ENCODE measurements at places on chromosomes 12 and 14. TPM values are rescaled to one million over a fixed set of nuclear protein-coding genes. Genes with fewer than 3 reads are reported as not detected.

DNA sequence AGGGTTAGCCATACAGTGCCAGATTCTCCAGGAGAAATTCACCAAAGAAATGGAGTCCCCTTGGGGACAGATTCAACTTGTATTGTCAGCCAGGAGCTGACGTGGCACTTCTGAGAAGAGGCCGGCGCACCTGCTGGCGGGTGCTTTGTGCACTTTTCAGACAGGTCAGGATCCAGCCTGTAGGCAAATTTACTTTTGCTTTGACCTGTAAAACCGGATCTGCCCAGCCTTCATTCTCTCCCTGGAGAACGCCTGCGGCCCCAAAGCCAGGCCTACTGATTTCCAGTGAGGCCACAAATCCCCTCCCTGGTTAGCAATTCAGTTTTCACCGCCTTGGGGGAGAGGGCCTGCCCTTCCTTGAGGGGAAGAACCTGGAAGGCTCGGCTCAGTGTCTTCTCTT lies 17.4 kb downstream of the P2RX4 start:
- no peak for DNase-seq

- no peak for DNase-seq
Measured at GRCh38 chr12:27680619-27681018, 15.6 kb upstream of the REP15 start.

DNA sequence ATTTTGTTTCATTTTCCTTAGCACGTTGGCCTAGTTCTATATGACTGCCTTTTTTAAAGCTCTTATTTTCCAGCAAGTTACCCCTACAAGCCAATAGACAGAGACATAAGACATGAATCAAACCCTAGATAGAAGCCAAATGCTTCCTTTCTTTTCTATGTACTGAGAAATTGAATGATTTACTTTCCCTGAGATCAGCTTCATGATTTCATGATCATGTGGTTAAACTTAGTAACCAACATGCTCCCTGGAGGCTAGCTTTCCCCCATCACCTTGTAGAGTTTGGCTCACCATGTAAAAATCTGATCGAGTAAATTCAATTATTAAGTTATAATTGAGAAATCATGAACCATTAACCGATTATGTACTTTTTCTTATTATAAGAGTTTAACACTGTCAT lies 148.1 kb upstream of the LRIG3 start:
- DNase-seq, result no peak

GRCh38 chr14:92586963-92587699 lies 73.5 kb downstream of the RIN3 start:
- DNase-seq, result no peak

GRCh38 chr12:47545938-47546609 lies 159.8 kb downstream of the RPAP3 start:
- DNase-seq, result no peak

GRCh38 chr14:77804592-77804991 lies 4.7 kb downstream of the ADCK1 start:
- DNase-seq, result no peak

- DNase-seq, result no peak
Measured at GRCh38 chr14:39175445-39176262, 600 bp downstream of the PNN start.

DNA sequence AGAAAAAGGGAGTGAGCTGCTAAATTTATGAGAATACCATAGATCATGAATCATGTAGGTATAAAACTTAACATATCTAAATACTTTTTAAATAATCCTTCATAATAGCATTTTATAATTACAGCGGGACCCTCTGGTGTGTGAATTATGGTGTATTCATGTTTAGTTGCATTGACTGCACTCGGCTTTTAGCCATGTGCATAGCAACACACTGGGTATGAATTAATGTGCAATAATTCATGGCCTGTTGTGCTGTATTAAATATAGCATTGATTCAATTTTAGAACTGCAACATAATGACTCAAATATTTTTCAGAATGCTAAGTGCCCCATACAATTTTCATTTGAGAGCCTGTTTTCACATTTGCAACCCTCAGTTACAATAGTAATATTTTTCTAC lies 249.6 kb upstream of the G2E3 start:
- no peak for DNase-seq

DNA sequence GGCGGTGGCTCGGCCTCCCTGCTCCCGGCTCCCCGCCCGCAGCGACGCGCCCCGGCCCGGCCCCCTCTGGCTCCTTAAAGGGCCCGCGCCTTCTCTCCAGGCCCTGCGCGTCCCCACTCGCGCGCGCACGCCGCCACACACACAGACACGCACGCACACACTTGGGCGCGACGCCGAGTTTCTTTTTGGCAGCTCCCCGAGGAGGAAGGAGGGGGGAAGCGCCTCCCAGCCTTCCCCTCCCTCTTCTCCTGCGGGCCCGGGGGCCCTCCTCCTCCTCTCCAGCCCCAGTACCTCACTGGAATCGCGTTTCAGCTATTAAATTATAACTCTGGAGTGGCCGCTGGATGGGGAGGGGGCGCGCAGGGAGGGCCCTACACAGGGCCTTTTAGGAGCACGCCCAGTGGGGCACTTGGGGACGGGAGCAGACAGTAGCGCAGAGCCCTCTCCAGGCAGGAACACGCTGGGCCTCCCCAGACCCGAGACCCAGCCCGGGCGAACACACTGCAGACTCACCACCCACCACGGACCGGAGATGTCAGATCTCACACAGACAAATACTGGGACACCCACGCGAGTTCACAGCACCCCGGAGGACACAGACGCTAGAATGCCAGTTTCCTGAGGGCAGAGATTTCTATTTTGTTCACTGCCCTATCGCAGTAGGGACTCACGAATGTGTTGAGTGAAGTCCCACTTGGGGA lies 411 bp upstream of the NCOR2 start:
- peak; percentile 96 for DNase-seq

GRCh38 chr12:121240484-121241101 lies 30.7 kb downstream of the P2RX4 start:
- peak; percentile 90 for DNase-seq

DNA sequence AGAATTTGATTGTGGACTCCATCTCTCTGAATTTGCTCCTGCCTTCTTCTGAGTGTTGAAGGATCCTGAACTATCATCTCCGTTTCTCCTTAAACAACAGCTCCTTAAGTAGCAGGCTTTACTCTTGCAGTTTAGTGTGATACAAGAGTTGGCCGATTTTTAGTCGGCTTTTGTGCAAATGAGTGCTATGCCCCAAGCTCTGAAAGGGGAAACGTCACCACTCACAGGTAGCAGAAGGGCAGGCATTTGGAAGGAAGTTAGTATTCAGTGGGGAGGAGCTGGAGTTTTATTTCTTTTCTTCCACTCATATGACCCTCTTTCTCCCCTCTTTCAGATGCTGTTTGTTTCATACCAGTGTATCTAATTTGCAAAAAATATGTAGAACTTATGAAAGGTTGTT lies 36.5 kb upstream of the LRRC10 start:
- no peak for DNase-seq

GRCh38 chr14:53885136-53885640 lies 71.4 kb downstream of the BMP4 start:
- DNase-seq, result no peak

GRCh38 chr12:34392741-34393085 lies 370.4 kb downstream of the ALG10 start:
- no peak for DNase-seq

GRCh38 chr12:29867823-29868222 lies 84.1 kb upstream of the TMTC1 start:
- DNase-seq, result no peak

- DNase-seq, result no peak
Measured at GRCh38 chr14:25108959-25109358, 59.0 kb upstream of the STXBP6 start.

DNA sequence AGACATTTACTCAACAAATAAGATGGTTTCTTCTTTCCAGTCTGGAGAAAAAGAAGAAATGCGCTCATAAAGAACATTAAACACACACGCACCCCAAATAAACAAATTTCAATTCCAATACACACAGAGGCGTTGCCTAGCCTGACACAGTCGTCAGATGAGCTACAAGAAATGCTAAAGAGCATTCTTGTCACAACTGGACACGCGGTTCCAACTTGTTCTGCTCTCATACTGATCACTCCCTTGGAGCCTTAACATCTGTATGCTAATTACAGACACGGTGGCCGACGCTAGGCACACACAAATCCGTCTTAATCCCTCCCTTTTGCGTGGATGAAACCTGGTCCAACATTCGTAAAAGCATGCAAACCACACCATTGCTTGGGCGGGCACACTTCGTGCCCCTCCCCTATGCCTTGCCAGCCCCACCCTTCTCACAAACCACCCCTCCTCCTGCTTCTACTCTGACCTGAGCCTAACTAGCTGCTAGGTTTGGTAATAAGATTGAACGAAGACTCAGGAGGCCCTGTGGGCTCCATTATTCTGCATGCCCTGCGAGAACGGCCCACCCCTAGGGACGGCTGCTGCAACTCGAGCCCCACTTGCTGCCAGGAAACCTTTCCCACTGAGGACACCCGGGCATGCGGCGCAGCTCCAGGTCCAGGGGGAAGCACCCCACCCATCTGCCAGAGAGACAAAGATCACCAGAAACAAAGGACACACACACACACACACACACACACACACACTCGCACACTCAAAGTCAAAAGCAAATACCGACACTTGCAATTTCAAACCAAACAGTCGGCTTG lies 1.2 kb downstream of the KCNK10 start:
- DNase-seq, result no peak

DNA sequence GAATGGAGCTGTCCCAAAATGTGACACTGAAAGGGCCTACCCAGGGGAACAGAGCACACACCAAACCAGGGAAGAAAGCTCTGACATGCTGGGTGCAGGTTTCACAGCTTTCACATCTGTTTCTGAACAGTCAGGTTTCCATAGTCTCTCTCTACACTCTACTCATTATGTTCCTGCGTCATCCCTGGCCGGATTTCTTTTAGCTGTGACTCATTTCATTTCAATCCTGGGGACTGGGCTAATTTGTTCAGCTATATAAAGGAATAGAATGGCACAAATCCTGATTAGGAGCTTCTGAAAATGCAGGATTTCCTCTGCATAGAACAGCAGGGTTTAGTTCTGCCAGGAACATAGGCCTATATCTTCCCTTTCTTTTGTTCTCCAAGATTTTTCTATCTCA lies 649.8 kb downstream of the RPS29 start:
- DNase-seq, result peak; percentile 73

GRCh38 chr12:100474617-100475016 lies 951 bp downstream of the NR1H4 start:
- no peak for DNase-seq

GRCh38 chr14:70011708-70012107 lies 132.5 kb downstream of the SMOC1 start:
- DNase-seq, result no peak

DNA sequence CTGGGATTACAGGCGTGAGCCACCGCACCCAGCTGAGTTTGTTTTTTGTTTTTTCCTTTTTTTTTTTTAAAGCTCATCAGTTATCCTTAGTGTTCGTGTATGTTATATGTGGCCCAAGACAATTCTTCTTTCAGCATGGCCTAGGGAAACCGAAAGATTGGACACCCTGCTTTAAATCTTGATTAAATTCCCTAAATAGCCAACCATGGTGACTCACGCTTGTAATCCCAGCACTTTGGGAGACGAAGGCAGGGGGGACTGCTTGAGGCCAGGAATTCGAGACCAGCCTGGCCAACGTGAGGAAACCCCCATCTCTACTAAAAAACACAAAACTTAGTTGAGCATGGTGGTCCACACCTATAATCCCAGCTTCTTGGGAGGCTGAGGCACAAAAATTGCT lies 131.1 kb downstream of the MED13L start:
- no peak for DNase-seq

- no peak for DNase-seq
Measured at GRCh38 chr14:64562436-64562835, 12.7 kb downstream of the PPP1R36 start.

- DNase-seq, result no peak
Measured at GRCh38 chr12:45008211-45008610, 42.7 kb downstream of the DBX2 start.

- DNase-seq, result peak; percentile 23
Measured at GRCh38 chr12:47356129-47356700, 276.5 kb upstream of the AMIGO2 start.

GRCh38 chr14:94307410-94307992 lies 14.4 kb upstream of the SERPINA10 start:
- no peak for DNase-seq

GRCh38 chr12:121294151-121294889 lies 2.2 kb downstream of the CAMKK2 start:
- no peak for DNase-seq

DNA sequence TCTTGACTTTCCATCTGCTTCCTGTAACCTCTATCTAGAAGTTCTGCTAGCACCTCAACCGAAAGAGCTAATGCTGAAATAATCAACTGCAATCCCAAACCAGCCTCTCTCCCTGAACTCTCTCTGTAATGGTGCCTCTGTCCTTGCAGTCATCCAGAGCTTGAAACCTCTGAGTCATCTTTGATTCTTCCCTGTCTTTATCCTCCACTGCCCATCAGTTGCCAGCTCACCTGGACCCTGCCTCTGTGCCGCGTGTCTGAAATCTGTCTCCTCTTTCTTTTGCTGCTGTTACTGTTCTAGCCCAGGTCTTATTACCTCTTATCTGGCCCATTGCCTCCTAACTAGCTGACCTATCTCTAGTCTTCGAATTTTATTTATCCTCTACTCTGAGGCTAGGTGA lies 15.5 kb downstream of the CLSTN3 start:
- no peak for DNase-seq

ENO2 gene
- 5.2 TPM for polyA plus RNA-seq

TAS2R46 gene
- not detected for polyA plus RNA-seq

CLEC9A gene
- polyA plus RNA-seq, result 0.54 TPM

AQP6 gene
- not detected for polyA plus RNA-seq

ALX1 gene
- polyA plus RNA-seq, result 0.25 TPM

KRT71 gene
- polyA plus RNA-seq, result not detected

KRT6A gene
- polyA plus RNA-seq, result not detected

TAS2R30 gene
- polyA plus RNA-seq, result not detected

MFAP5 gene
- 177 TPM for polyA plus RNA-seq

ISCU gene
- polyA plus RNA-seq, result 91.4 TPM

INSM2 gene
- polyA plus RNA-seq, result not detected

RNF31 gene
- polyA plus RNA-seq, result 46.0 TPM

NPFF gene
- not detected for polyA plus RNA-seq

GPR162 gene
- polyA plus RNA-seq, result 20.5 TPM

BRI3BP gene
- polyA plus RNA-seq, result 3.0 TPM

RASAL1 gene
- not detected for polyA plus RNA-seq

IFT81 gene
- 15.9 TPM for polyA plus RNA-seq

TM7SF3 gene
- polyA plus RNA-seq, result 29.7 TPM

Data from muscle of back (tissue), 13 donors.